ENCODE measurements at places on chromosomes 3 and 15.

DNA sequence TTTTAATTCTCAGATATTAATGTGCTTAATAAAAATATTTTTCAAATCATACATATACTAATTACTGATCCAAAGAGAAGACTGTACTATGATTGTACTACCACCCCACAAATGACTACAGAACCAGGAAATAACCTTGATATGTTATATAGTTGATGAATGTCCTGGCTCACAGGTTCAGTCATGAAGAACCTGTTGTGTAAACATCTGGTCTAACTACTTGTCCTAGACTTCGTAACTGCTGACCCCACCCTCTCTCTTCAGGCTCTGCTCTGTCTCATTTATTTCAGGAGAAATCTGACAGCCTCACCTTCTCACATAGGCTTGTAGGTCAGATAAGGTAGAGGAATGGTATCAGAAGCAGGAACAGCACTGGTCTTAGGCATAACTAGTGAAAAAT is 14.7 kb upstream of the CSTA start:
- no peak for DNase-seq

DNA sequence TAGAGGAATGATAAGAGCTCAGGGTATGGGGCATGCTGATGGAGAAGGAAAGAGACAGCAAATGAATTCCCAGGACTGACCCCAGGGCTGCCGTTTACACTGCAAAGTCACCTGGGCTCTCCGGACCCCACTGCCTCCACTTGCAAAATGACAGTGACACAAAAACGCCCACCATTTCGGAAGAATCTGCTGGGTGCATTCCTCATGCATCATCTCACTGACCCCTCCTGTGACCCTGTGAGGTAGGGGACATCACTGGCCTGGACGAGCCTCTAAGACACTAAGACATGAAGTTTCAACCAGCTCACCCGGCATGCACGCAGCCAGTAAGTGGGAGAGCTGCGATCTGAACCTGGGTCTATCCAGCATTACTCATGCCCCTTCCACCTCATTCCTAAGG is 60.3 kb downstream of the PCSK6 start:
- DNase-seq = no peak

- no peak for DNase-seq
Measured at GRCh38 chr15:53976844-53977392, 1.3 kb upstream of the UNC13C start.

DNA sequence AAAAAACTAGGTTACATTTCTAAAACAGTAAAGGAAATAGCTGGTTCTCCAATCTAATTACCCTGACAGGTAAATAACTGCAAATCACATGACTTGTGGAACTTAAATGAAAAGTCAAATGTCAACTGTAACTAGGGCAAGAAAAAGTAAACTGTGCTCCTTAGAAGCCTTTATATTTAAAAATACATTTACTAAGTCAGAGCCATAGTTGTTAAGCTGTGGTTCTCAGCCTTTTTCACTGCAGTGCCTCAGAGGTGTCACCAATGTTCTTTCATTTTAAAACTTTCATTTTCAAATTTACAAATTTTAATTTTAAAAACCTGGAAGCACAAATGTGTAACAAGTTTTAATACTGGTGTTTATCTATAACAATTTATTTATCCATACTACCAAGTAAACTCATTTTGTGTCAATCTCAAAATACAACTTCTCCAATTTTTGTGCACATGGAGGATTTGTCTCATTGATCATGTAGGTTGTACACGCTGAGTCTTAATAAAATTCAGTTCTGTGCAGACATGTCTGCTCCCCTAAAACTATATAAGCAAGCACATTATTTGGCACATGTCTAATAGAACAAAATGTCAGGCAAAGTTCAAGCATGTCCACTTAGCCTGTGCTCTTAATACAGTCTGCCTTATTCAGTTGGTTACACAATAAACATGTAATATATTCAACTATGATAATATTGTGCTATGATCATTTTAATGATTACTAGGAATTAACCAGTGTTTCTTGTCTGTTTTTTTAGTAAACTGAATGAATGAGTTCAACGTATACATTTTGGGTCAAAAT is 70.4 kb downstream of the DLG1 start:
- no peak for DNase-seq

GRCh38 chr3:124851136-124851535 is 36.0 kb downstream of the ITGB5 start:
- DNase-seq = no peak

Data from K562 (cell line).